Adrenal gland (tissue), 19 donors: ENCODE measurements at places on chromosomes 1 and 21. TPM values are rescaled to one million over a fixed set of nuclear protein-coding genes. Genes with fewer than 3 reads are reported as not detected.

Gene DIRAS3
- total RNA-seq: 18.4 TPM

Gene REN
- total RNA-seq: 1.7 TPM

Gene PADI6
- not detected for total RNA-seq

Gene SPATA1
- total RNA-seq: 0.91 TPM

Gene ANGPTL7
- 0.39 TPM for total RNA-seq

Gene ZSCAN20
- 5.4 TPM for total RNA-seq

Gene WNT4
- 5.8 TPM for total RNA-seq

Gene CD55
- 241 TPM for total RNA-seq

Gene LRIF1
- 7.0 TPM for total RNA-seq

Gene CFHR1
- total RNA-seq: 3.9 TPM

Gene ALPL
- total RNA-seq: 21.9 TPM

Gene DONSON
- 3.4 TPM for total RNA-seq

Gene PCP4
- 7.5 TPM for total RNA-seq

DNA sequence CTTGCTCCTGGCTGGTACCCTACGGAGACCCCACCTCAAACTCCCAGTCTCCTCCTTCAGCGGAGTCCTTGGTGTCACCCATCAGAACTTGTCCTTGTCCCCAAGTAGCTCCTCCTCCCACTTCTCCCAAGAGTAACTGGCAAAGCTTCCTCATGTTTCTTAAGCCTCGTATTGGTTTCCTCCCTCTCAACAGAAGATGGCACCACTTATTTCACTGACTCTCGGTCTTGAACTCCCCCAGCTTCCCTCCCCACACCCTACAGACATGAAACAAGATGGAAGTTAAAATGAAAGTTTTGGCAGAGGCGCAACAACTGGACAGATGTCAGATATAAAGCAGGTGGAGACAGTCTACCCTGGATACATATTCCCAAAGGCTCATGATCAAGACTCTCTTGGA is 13.4 kb downstream of the RAB7B start:
- no peak overlapping the region for H3K27ac ChIP-seq
- no peak overlapping the region for H3K4me3 ChIP-seq
- no peak for DNase-seq
- H3K4me1 ChIP-seq: no peaks in the 10 kb centered on the region
- no peaks in the 10 kb centered on the region for H3K36me3 ChIP-seq
- H3K27me3 ChIP-seq: no peaks in the 10 kb centered on the region

GRCh38 chr1:33634806-33635205 is 162.4 kb downstream of the ZSCAN20 start:
- H3K4me3 ChIP-seq: no peak overlapping the region
- DNase-seq: no peak
- H3K27me3 ChIP-seq: no peaks in the 10 kb centered on the region
- H3K27ac ChIP-seq: no peak overlapping the region
- H3K36me3 ChIP-seq: no peaks in the 10 kb centered on the region

DNA sequence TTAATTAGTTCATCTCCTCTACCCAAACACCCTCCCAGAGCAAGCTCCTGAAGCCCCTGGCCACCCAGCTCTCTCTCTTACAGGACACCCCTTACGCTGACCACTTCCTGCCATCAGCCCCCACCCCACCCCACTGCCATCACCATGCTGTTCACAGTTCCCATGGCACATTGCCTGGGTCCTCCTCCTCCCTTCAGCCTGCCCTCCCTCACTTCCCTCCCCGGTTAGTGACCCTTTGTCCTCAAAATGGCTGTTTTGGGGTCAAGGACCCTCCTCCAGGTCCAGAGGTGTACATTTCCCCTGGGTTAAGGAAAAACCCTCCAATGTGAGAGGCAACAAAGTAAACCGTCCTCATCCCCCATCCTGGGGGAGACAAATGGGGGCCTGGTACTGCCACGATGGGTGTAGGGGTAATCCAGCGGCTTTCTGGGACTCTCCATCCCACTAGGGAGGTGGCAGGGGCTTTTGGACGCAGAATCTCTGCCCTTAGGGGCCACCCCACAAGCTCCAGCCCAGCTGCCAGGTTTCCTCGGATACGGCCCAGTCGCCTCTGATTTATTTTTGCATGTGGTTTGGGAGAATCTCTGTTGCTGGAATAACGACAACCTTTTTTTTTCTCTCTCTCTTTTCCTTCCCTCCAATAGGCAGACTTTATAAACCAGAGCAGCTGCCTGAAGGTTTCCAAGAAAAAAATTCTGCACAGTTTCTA is 8.5 kb downstream of the CAMK2N1 start:
- peaks cover 27% of the 10 kb centered on the region for H3K4me1 ChIP-seq
- no peak overlapping the region for H3K4me3 ChIP-seq
- no peaks in the 10 kb centered on the region for H3K27me3 ChIP-seq
- H3K27ac ChIP-seq: peak overlapping the region; percentile 50

DNA sequence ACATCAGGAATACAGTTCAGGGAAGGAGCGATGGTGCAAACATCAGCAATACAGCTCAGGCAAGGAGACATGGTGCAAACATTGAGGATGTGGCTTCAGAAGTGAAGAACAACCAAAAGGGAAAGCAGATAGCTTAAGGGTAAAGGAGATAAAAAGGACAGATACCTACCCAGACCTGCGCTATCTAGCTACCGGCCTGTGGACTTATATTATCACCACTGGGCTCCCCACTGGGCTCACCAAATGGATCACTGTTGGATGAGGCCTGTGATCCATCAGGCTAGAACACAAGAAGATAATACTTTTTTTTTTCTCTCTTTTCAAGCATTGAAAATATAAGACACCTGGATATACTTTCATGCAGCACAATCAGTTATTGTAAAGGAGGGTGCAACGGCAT is 44.7 kb upstream of the C8B start:
- H3K27me3 ChIP-seq: no peaks in the 10 kb centered on the region
- no peak for DNase-seq
- no peaks in the 10 kb centered on the region for H3K36me3 ChIP-seq
- H3K4me3 ChIP-seq: no peak overlapping the region
- H3K4me1 ChIP-seq: no peaks in the 10 kb centered on the region

- H3K4me1 ChIP-seq: no peaks in the 10 kb centered on the region
- no peaks in the 10 kb centered on the region for H3K36me3 ChIP-seq
- no peak for DNase-seq
- H3K27me3 ChIP-seq: no peaks in the 10 kb centered on the region
- H3K27ac ChIP-seq: no peak within 1 kb of the TSS
Measured at GRCh38 chr21:38256599-38257302, at the start of gene KCNJ15. Gene KCNJ15, plus strand, starts transcription at chr21:38256991. Its CDS starts 42,271 bp downstream, at chr21:38299262.

DNA sequence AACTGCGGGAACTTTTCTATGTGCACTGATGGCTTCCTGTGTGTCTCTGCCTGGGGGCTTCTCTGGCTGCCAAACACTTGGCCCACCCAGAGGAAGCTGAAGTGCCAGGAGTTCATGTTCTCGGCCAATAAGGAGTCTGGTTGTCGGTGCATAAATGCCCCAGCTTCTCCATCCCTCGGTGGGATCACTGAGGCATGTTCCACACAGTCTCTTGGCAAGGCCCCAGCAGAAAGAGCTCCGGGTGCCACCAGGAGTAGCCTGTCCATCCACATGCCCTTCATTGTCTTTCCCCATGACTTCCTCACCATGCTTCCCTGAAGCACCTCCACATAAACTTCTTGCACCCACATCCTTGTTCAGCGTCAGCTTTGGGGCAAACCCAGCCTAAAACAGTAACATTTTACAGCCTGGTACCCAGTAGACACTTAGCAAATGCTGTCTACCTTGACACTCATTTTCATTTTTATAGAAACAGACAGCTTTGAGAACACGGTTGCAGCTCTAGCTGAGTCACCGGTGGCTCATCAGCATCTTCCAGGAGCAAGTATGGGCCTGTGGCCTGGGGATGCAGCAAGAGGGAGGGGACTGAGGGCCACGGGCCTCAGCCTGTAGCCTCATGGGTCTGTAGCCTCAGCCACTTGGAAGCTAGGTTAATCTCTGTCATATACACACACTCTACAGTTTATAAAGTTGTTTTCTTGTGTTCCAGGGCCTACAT is 14.8 kb upstream of the CDCP2 start:
- H3K4me1 ChIP-seq: peaks cover 4% of the 10 kb centered on the region
- DNase-seq: no peak
- no peaks in the 10 kb centered on the region for H3K36me3 ChIP-seq
- H3K4me3 ChIP-seq: no peak overlapping the region

DNA sequence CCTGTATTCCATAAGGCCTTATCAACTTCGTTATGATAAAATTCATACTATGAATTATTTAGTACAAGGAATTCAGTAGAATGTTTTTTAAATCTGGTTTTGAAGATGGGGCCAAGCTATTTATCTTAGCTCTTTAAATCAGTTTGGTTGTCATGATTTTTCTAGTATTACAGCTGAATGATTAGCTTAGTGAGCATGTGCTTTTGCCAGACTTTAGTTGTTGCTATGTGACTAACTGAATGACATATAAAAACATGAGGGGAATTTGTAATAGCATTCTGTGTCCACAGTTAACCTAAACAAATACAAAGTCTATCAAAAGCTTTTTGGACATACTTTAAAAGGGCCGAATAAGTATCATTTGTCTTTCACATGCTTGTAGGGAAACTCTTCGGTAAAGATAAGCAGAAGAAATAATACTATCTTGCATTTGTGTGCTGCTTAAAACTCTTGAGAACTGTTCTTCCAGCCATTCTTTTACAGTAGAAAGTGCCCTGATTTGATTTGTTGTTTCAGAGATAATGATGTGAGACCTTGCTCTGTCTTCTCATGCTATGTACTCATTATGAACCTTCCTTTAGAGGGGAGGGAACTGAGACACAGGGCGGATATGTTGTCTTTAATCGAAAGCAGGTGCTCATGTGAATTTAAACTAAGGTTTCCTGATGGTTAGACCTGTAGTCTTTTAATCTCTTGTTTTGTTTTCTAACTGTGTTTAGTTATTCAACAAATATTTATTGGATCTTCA is 18.8 kb downstream of the NEK7 start:
- peaks cover 64% of the 10 kb centered on the region for H3K4me1 ChIP-seq
- no peaks in the 10 kb centered on the region for H3K27me3 ChIP-seq
- DNase-seq: no peak

DNA sequence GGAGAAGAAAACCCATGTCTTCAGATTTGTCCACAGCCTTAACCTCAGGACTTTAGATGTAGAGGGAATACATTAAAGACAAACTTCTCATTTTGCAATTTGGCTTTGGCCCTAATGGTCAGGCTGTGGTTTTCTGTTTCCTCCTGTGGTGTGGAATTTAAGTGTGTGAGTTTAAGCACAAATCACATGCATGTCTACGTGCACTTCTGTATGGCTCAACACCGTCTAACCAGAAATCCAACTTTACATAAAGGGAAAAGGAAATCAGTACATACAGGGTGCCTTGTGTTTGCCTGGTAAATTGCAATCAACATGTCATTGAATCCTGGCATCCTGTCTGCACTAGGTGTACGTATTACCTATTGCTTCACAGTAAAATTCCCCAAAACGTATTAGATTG is 1.2 kb upstream of the ZNF124 start:
- no peak overlapping the region for H3K27ac ChIP-seq
- H3K4me3 ChIP-seq: no peak overlapping the region
- H3K27me3 ChIP-seq: no peaks in the 10 kb centered on the region
- H3K4me1 ChIP-seq: no peaks in the 10 kb centered on the region

DNA sequence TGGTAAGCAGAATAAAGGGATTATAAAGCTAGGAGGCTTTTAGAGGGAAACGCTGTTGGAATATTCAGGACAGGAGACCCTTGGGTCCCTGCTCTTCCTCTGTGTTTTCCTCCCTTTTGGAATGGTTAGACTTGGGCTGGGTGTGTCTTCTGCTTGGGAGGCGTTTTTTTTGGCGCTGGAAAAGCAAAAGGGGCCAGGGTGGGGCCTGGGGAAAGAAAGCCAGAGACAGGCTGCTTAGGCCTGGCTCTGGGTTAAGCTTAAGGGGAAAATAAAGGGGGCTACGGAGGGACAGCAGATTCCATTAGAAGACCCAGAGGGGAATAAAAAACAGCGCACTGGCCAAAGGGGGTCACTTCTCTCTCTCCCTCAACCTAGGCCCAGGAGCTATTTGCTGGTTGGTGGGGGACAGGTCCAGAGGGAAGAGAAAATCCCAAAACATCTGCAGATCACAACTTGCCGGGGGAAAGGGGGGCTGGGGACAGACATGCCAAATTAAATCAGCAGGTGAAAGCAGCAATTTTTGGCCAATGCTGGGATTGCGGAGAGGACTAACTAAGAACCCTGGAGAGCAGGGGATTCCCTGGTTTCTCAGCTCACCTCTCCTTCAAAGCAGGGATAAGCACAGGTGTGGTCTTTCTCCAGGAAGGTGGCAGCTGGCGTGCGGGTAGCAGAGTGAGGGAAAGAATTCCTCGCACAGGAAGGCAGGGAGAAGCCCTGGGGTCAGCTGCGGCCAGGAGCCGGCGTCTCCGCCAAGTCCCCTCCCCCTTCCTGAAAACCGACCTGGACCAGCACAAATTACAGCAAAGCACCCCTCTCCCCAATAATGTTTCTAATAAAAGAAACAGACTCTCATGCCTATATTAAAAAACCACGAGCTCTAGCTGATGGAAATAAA is 82.2 kb upstream of the AK4 start:
- peak; percentile 52 for DNase-seq
- peak overlapping the region; percentile 91 for H3K4me3 ChIP-seq
- H3K27ac ChIP-seq: peak overlapping the region; percentile 83
- H3K4me1 ChIP-seq: peaks cover 55% of the 10 kb centered on the region

DNA sequence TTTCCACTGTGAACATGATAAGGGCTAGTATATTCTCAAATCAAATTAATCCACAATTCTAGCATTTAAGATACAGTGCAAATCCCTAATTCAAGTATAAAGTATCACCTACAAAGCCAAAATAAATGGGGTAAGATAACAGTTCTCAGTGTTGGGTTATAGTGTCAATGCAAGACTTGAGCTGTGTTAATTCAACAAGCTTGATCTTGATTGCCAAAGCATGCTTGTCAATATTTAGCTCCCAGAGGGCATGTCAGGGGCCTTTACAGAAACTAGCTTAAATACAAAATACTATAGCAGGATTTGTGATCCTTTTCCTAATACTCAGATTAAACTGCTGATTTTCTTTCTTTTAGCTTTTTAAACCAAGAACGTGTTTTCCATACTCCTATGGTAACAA is 541.3 kb downstream of the PTBP2 start:
- no peaks in the 10 kb centered on the region for H3K36me3 ChIP-seq
- no peaks in the 10 kb centered on the region for H3K27me3 ChIP-seq
- H3K4me3 ChIP-seq: no peak overlapping the region
- H3K27ac ChIP-seq: no peak overlapping the region
- DNase-seq: no peak

GRCh38 chr1:3918966-3919611 is 19.0 kb upstream of the C1orf174 start:
- no peaks in the 10 kb centered on the region for H3K27me3 ChIP-seq
- H3K36me3 ChIP-seq: no peaks in the 10 kb centered on the region
- DNase-seq: no peak
- H3K4me3 ChIP-seq: no peak overlapping the region
